Urinary bladder (tissue), 4 donors: ENCODE measurements at places on chromosomes 2 and 18. TPM values are rescaled to one million over a fixed set of nuclear protein-coding genes. Genes with fewer than 3 reads are reported as not detected.

- DNase-seq: peak; percentile 23
Observed at GRCh38 chr18:34122724-34123334, 101.9 kb downstream of the NOL4 start.

GRCh38 chr18:42706618-42707017, 408.9 kb downstream of the RIT2 start:
- peak; percentile 74 for DNase-seq

- DNase-seq: no peak
Observed at GRCh38 chr2:173132531-173132930, 56.9 kb downstream of the MAP3K20 start.

Gene RAB6C
- polyA plus RNA-seq: 0.08 TPM

GRCh38 chr2:56474412-56475158, 290.8 kb downstream of the CCDC85A start:
- no peak for DNase-seq

DNA sequence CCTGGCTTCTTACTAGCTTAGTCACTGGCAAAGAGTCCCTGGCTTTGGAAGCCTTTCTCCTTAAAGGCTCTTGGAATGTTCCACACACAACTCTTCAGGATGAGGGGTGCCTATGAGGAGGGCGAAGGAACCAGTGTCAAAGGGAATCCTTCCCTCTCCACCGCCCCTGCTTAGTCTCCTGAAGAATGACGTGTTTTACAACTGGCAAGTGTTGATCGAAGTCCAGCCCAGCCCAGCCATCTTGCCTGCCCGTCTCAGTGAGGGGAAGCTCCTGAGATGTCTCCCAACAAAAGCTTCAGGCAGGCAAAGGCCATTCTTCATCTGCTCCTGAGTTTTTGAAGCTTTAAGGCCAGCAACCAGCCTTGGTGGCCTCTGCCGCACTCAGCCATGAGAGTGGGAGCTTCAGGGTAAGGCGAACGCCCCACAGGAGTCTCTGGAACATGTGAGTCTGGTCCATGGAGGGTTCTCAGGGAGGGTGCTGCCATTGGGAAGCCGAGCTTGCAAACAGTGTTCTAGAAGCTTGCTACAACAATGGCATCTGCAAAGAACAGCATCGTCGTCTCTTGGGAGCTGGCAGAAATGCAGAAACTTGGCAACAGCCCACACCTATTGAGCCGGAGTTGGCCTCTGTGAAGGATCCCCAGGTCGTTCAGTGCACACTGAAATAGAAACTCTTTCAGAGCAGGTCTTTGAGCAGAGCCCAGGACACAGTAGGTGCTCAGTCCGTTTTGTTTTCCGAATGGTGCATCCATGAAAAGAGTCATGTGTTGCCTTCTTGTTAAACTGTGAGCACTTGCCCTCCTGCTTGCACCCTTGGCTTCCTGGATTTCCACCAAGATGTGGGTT, 220.7 kb downstream of the SEPTIN10 start:
- DNase-seq: no peak

GRCh38 chr2:175937216-175937615, 64.9 kb downstream of the LNPK start:
- no peak for DNase-seq

DNA sequence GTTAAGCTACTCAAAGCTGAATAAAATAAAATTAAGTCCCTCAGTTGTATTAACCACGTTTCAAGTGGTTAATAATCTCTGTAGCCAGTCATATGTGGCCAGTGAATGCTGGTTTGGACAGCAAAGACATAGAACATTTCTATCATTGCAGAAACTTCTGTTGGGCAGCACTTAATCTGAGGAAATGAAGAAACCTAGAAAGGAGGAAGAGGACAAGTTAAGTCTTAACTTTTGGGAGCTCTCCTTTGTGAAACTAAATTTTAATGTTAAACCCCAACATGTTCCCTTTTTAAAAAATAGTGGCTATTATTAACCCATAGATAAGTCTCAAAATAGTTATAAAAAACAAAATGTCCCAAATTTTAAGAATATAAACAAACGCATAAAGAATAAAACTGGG, 421.3 kb downstream of the ARHGAP15 start:
- DNase-seq: no peak

Gene FIGLA
- not detected for polyA plus RNA-seq

GRCh38 chr2:30611583-30611982, 164.5 kb downstream of the LCLAT1 start:
- DNase-seq: no peak

Gene AFF3
- 15.1 TPM for polyA plus RNA-seq

Gene ZBTB7C
- 4.6 TPM for polyA plus RNA-seq

Gene GALNT13
- polyA plus RNA-seq: 0.96 TPM

- DNase-seq: no peak
Observed at GRCh38 chr18:25739376-25739775, 351.0 kb downstream of the SS18 start.

DNA sequence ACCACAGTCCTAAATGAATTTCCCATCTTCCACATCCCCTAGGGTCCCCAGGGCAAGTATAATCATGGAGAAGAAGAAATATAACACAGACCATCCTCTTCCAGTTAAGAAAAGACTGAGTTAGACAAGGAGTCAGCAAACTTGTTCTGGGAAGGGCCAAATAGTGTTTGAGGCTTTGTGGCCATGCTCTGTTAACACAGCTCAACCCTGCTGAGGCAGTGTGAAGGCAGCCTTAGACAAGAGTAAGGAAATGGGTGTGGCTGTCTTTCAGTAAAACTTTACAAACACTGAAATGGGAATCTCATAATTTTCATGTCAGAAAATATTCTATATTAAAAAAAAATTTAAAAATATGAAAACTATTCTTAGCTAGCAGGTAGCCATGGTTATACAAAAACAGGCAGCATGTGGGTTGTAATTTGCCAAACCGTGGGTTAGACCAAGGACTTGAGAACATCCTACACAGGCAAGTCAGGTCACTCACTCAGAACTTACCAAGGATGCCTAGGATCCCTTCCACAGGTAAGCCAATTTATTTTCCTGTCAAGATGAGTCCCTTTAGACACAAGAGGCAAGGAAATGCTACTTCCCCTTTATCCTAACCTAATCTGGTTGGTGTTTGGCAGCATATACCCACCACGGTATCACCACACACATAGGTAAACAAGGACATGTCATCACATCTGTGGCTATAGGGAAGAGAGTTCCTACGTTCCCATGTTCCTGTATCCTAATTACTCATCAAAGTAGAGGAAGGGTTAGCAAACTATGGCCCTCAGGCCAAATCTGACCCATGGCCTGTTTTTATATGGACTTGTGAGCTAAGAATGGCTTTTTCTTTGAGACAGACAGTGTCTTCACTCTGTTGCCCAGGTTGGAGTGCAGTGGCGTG, 31.9 kb downstream of the C2orf74 start:
- no peak for DNase-seq

Gene TUBA3E
- not detected for polyA plus RNA-seq

Gene MEIS1
- 46.5 TPM for polyA plus RNA-seq
